AG09319 (cell line): ENCODE measurements at places on chromosomes 4 and X.

DNA sequence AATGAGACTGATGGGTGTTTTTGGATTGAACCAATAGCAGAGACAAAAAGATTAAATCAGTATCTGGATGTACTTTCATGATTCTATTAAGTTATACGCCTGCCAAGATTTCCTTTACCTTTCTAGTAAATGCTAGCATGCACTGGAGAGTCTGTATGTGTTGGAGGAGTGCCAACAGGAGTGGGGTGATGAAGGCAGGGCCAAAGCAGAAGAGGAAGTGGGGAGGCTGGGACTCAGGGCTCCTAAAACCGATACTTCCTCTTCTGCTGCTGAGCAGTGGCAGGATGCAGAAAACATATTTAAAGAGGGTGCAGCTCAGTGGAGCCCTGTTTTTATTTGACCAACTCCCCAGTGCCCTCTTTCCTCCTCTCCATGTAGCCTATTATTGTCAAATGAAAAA is 5.6 kb downstream of the CYSLTR1 start:
- no peak for DNase-seq

- DNase-seq = no peak
These were observed 97.8 kb downstream of the ZNF674 start for GRCh38 chrX:46447384-46447783.

DNA sequence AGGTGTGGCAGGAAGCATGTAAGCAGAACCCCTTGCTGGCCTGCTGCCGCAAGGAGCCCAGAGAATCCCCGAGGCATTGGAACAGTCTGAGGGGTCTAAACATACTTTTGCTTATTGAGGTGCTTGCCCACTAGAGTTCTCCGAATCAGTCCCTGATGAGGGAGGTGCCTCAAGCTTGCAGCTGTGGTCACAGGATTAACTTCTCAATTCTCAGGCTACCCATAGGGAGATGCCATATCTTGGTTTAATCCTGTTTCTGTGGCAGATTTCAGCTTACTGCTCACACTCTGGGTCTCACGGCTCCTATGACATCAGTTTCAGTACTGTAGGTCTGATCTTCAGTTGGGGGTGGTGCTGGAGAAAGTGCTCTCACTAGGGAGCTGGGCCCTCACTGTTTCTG is 39.9 kb downstream of the CCNG2 start:
- no peak for DNase-seq

DNA sequence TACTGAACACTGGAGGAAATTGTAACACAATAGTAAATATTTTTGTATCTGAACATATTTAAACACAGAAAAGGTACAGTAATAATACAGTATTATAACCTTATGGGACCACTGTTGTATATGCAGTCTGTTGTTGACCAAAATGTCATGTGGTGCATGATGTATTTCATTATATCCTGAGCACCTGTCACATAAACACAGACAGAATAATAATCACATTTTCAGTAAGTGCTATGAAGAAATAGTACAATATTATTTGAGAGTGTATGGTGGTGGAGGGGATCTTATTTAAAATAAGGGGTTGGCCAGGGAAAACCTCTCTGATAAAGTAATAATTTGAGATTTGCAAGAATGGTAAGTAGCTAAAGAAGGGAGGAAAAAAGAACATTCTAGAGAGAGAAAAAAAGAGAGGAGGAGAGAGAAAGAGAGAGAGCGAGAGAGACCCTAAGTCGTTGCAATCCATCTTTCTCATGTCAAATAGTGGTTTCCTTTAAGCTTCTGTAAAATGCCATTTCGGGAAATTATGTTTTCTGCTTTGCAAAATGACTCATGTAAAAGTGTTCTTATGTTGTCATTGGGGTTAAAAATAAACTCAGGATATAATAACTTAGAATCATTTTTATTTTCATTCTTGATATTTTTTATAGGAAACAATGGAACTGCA is 19.3 kb upstream of the CLNK start:
- no peak for DNase-seq

DNA sequence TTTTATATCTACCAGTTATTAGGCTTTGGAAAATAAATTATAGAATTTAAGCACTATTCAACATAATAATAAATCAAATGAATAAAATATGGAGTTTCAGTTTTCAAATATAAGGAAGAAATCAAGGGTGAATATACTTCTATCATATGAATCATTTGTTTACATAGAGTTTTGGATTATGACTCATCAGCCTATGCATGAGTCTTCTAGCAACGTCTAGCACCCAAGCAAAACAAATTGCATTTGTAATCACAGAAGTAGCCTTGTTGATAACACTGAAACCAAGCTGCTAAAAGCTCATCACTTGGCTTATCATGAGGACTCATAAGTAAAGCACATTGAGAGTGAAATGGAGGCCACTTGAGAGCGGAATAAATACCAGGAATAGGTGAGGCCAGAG is 434.6 kb downstream of the PCDH11X start:
- no peak for DNase-seq

- no peak for DNase-seq
These were observed 54.2 kb downstream of the MOSPD2 start for GRCh38 chrX:14927401-14927800.

- DNase-seq = no peak
These were observed 65.7 kb downstream of the BEX3 start for GRCh38 chrX:103441878-103442535.

DNA sequence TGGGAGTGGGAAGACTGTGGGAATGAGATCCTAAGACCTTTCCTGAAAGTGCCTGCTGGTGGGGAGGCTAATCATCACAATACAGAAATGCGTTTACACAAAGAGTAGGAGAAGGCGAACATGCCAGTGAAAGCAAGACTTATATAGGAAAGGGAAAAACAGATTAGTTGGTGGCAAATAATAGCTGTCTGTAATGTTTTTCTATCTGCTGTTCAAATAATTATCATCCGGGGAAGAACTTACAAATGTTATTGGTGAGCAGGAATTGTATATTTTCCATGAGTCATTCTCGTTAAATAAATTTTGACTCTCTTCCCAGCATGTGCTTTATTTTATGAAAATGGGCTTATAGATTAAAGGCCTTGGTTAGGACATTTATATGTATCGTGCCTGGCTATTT is 196.5 kb downstream of the ARHGAP10 start:
- no peak for DNase-seq
